Activated CD8-positive, alpha-beta memory T cell treated with anti-CD3 and anti-CD28 coated beads for 24 hours (primary cell): ENCODE measurements at places on chromosomes 13 and 19.

DNA sequence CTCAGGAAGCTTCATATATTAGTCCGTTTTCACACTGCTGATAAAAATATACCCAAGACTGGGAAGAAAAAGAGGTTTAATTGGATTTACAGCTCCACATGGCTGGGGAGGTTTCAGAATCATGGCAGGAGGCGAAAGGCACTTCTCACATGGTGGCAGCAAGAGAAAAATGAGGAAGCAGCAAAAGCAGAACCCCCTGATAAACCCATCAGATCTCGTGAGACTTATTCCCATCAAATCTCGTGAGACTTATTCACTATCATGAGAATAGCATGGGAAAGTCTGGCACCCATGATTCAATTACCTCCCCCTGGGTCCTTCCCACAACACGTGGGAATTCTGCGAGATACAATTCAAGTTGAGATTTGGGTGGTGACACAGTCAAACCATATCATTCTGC lies 23.1 kb downstream of the FLT3 start:
- no peak for DNase-seq

- DNase-seq = peak; percentile 81
These were observed 6.5 kb upstream of the LIPE start for GRCh38 chr19:42433503-42434260.

DNA sequence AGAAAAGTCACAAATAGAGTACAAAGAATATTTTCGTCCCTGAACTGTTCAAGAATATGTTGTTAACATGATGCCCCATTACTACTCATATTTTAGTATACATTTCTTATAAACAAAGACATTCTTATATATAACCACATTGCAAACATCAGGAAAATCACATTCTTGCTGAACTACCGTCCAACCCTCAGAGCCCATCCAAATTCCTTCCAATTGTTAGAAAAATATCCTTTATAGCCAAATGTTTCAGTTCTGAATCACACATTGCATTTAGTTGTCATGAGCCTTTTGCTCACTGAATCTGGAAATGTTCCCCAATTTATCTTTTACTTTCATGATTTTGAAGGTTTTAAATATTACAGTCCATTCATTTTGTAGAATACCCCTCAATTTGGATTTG lies 467.8 kb upstream of the ARGLU1 start:
- DNase-seq = no peak

DNA sequence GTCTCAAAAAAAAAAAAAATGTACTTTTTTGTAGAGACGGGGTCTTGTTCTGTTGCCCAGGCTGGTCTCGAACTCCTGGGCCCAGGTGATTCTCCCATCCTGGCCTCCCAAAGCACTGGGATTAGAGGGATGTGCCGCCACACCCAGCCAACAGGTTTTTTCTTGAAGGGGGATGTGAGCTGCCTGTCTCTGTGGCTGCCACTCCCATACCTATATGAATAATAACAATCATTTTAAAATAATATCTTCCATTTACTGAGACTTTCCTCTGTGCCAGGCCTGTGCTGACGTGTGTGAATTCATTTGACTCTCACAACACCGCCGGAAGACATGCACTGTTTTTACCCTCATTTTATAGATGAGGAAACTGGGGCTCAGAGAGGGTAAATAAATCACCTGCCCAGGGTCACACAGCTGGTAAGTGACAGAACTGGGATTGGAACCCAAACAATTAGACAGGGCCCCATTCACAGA lies 7.2 kb upstream of the BCL3 start:
- DNase-seq = no peak

GRCh38 chr13:48949566-48950500 lies 25.9 kb upstream of the FNDC3A start:
- no peak for DNase-seq

GRCh38 chr19:31970027-31970461 lies 375.4 kb upstream of the ZNF507 start:
- no peak for DNase-seq

- no peak for DNase-seq
These were observed 172.5 kb upstream of the SLITRK5 start for GRCh38 chr13:87498681-87499080.

- DNase-seq = no peak
These were observed 265.9 kb downstream of the TBC1D4 start for GRCh38 chr13:75216038-75216437.

DNA sequence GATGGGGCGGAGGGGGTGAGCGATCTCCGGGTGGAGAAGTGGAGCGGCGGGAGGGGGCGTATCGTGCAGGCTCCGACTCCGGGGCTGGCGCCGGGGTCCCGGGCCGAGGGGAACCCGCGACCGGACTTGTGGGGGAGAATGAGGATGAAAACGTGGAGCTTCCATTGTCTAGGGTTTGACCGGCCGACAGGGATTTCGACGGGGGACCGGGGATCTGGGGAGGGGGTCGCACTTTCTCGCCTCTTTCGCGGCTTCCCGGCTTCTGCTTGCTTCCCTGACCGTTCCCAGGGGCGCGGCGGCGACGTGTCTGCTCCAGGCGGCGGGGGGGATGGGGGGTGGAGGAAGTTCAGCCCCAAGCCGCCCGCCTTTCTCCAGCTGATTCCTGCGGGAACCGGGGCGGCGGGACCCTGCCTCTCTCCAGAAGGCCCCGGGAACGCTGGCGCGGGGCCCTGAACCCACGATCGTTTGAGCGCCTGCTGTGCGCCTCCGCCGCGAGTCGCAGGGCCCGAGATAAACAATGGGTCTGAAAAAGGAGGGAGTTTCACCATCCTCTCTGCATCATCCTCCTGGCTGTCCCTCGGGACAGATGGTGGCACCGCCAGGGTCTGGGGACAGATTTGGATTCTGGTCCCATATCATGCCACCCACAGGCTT lies 790 bp downstream of the TPM4 start:
- peak; percentile 70 for DNase-seq

- DNase-seq = peak; percentile 49
These were observed 164.4 kb downstream of the USP12 start for GRCh38 chr13:27007166-27007565.
